ENCODE measurements at places on chromosomes 5 and 9. TPM values are rescaled to one million over a fixed set of nuclear protein-coding genes. Genes with fewer than 3 reads are reported as not detected.

- no peak overlapping the region for H3K27ac ChIP-seq
- no peaks in the 10 kb centered on the region for H3K27me3 ChIP-seq
- no peak overlapping the region for H3K4me3 ChIP-seq
These were observed 44.2 kb upstream of the PHF2 start for GRCh38 chr9:93532141-93532540.

DNA sequence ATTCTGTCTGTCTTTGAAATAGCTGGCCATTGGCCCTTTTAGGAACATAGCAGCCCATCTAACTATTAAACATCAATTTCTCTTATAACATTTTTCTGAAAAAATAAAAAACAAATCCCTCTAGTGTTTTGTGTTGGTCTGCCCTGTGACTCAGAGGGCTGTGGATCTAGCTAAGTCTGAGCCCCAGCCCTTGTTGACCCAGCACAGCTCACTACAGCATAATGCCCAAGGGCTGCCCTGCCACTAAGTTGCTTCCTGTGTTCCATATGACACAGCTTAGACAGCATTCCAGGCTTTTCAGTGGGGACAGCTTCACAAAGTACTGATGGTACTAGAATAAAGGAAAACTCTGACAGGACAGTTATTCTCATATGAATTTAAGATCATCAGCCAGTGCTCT is 136.0 kb downstream of the SCAMP1 start:
- no peaks in the 10 kb centered on the region for H3K27me3 ChIP-seq
- H3K4me3 ChIP-seq, result no peak overlapping the region
- H3K4me1 ChIP-seq, result peaks cover 24% of the 10 kb centered on the region

- no peaks in the 10 kb centered on the region for H3K4me1 ChIP-seq
- H3K27me3 ChIP-seq, result no peaks in the 10 kb centered on the region
- no peak overlapping the region for H3K27ac ChIP-seq
- no peak for DNase-seq
These were observed 83.6 kb downstream of the SNX24 start for GRCh38 chr5:122929001-122929400.

GRCh38 chr5:125154301-125155110 is 408.1 kb upstream of the ZNF608 start:
- no peak for DNase-seq
- H3K36me3 ChIP-seq, result no peaks in the 10 kb centered on the region
- no peak overlapping the region for H3K27ac ChIP-seq
- H3K4me3 ChIP-seq, result no peak overlapping the region
- H3K27me3 ChIP-seq, result no peaks in the 10 kb centered on the region

GRCh38 chr9:130304116-130304515 is 38.6 kb downstream of the HMCN2 start:
- no peak for DNase-seq
- no peaks in the 10 kb centered on the region for H3K4me1 ChIP-seq
- no peaks in the 10 kb centered on the region for H3K36me3 ChIP-seq
- no peaks in the 10 kb centered on the region for H3K27me3 ChIP-seq
- H3K4me3 ChIP-seq, result no peak overlapping the region
- no peak overlapping the region for H3K27ac ChIP-seq

DNA sequence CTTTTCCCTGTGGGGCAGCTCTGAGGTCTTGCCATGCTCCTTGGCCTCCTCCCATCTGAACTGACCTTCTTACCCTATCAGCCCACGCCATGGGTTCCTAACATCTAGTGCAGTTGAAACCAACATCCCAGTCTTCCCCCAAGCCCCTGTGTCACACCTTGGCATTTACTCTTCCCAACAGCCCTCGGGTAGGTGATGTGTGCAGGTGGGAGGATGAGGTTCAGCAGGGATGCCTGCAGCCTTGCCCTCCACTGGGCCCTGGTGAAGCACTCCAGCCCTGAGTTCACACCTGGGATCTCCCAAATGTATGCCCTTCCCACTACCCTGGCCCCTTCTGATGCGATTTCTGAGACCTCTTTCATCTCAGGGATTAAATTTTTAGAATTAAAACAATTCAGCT is 15.5 kb downstream of the IRX2 start:
- DNase-seq, result no peak
- H3K4me1 ChIP-seq, result no peaks in the 10 kb centered on the region
- no peak overlapping the region for H3K27ac ChIP-seq
- no peak overlapping the region for H3K4me3 ChIP-seq

- H3K4me1 ChIP-seq, result no peaks in the 10 kb centered on the region
- no peak overlapping the region for H3K27ac ChIP-seq
- no peaks in the 10 kb centered on the region for H3K27me3 ChIP-seq
- H3K36me3 ChIP-seq, result no peaks in the 10 kb centered on the region
- no peak overlapping the region for H3K4me3 ChIP-seq
These were observed 18.3 kb downstream of the ABO start for GRCh38 chr9:133256686-133257091.

DNA sequence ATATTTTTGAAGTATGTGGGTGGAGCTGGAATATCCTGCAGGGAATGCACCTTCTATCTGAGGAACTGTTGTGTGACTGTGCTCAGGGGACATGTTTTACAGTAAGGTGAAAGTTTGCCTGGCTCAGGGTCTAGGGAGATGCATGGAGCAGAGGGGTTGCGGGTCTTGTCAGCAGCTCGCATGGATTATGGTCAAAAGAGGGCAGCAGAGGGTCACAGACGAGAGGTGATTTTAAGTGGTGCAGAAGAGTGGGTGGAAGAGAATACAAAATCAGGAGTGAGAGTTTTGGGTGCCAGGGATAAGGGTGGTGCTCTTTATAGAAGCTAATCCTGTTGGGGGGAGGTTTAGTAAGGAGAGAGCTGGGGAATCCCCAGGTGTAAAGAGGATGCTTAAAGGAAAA is 53.5 kb upstream of the GRIN3A start:
- H3K4me1 ChIP-seq, result no peaks in the 10 kb centered on the region
- no peak overlapping the region for H3K4me3 ChIP-seq
- no peaks in the 10 kb centered on the region for H3K27me3 ChIP-seq

DNA sequence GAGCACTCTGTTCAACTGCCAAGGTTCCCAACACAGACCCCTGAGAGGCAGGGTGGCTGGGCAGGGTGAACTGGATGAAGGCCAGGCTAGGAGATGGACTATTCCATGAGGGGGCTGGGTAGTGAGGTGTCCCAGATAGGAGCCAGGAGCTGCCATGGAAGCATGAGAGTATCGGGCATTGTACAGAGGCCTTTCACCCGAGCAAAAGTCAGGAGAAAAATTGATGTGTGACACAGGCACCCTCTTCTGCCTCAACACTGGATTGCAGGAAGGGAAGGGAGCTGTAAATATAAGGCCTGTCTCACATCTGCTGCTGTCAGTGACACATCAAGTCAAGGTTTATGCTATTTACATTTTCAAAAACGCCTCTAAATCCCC is 74.6 kb downstream of the UBAP1 start:
- no peak overlapping the region for H3K4me3 ChIP-seq
- DNase-seq, result no peak
- H3K27me3 ChIP-seq, result no peaks in the 10 kb centered on the region
- peaks cover 70% of the 10 kb centered on the region for H3K36me3 ChIP-seq

Gene PCDHA8
- not detected for polyA plus RNA-seq

Gene NAIP
- polyA plus RNA-seq, result 83.6 TPM

Gene PROB1
- not detected for polyA plus RNA-seq

Gene DDX4
- not detected for polyA plus RNA-seq

Gene CMYA5
- 0.01 TPM for polyA plus RNA-seq

Measured in CD14-positive monocyte (primary cell).